RWPE1 (cell line): ENCODE measurements at places on chromosomes 12 and 14.

- DNase-seq, result no peak
Observed at GRCh38 chr12:42744539-42745182, 155.1 kb upstream of the PRICKLE1 start.

GRCh38 chr12:116863275-116863767 is 17.9 kb downstream of the HRK start:
- no peak for DNase-seq

GRCh38 chr12:52190860-52191729 is 719 bp downstream of the KRT80 start:
- no peak for DNase-seq

DNA sequence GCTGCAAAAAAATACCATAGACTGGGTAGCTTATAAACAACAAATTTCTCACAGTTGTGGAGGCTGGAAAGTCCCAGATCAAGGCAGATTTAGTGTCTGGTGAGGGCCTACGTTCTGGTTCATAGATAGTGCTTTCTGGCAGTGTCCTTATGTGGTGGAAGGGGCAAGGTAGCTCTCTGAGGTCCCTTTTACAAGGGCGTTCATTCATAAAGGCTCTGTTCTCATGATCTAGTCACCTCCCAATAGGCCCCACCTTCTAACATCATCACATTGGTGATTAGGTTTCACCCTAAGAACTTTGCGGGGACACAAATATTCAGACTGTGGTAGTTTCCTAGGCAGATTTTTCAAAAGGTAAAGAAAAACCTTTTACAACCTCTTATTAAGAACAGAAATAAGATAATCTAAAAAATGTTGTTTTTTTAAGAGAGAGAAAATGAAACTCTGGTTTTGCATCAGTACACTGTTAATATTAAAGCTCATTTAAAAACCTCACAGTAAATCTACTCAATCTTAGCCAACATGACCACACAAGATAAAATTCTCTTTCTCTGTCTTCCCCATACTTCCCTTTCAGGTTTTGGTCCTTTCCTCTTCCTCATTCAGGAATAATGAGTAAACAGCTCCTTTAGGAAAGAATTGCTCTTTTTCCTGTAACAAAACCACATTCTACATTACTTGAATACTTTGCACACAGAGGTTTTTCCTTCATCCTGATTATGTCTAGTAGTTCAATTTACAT is 117.5 kb downstream of the UNC79 start:
- no peak for DNase-seq
